ENCODE measurements at places on chromosomes 4 and X.

- peak; percentile 55 for DNase-seq
- H3K4me3 ChIP-seq: no peak overlapping the region
- H3K27me3 ChIP-seq: no peaks in the 10 kb centered on the region
- no peak overlapping the region for H3K27ac ChIP-seq
- H3K36me3 ChIP-seq: no peaks in the 10 kb centered on the region
Measured at GRCh38 chr4:139568206-139568955, 12.4 kb upstream of the SETD7 start.

GRCh38 chrX:68894513-68895340 is 65.9 kb downstream of the EFNB1 start:
- no peak overlapping the region for H3K4me3 ChIP-seq
- DNase-seq: peak; percentile 75
- no peaks in the 10 kb centered on the region for H3K27me3 ChIP-seq
- H3K27ac ChIP-seq: no peak overlapping the region
- H3K4me1 ChIP-seq: no peaks in the 10 kb centered on the region
- H3K36me3 ChIP-seq: no peaks in the 10 kb centered on the region

DNA sequence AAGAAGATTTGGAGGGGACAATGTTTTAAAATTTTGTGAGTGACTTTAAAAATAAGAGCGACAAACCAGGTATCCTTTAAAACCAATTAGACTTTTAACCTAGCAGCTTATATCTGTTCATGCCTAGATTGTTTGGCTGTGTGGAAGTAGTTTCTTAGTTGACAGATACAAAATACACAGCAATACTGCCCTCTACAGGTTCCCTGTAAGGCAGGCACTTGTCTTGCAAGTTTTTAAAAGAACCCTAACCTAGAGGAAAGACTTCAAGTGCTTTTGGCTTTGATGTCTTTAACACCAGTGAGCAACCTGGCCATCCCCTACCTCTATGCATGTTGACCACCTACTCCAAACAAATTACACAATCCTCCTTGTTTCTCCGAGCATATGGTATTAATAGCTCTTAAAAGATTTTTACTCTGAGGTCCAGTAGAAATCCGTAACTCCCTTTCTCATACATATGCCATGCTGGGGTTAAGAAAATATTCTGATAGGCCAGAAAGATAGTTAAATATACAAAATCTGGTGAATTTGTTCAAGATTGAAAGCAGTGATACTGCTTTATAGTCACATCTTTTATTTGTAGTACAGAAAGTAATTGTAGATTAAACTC is 273.0 kb downstream of the ARHGAP24 start:
- no peak overlapping the region for H3K4me3 ChIP-seq
- peaks cover 7% of the 10 kb centered on the region for H3K4me1 ChIP-seq
- no peaks in the 10 kb centered on the region for H3K27me3 ChIP-seq
- peak; percentile 87 for DNase-seq
- H3K27ac ChIP-seq: no peak overlapping the region

DNA sequence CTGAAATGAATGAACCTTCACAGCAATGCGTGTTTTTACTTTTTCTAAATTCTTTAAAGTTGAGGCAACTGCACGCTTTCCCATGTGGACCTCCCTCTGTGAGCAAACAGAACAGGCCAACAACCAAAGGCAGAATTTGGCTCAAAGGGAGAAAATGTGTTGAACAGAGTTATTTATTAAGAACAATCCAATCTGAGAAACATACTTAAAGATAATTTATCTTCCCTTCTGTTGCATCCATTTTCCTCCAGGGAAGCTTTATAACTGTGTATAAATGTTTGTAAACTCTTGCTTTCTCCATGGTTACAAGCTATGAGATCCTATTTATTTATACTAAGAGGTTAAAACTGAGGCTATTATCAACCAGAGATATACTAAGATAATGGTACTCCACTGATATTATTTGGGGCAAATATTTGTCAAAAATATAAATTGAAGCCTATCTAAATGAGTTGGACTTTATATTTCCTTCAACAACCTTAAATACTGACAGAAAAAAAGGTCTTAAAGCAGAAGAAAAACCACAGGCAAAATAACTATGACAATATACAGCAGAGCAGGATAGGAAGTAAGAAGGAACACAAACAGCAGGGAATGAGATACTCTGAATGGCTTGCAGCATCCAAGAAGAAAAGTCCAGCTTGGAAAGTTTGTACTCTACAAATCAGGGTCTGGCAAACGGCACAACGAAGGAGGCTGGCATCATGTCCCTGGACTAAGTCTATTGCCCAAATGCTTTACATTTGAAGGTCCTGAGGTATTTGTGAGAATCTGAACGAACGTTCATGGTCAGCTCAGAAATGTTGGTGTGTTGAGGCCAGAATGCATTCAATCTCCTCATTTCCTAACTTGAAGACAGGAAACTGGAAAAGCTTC is 663.2 kb upstream of the INTU start:
- DNase-seq: no peak
- H3K4me3 ChIP-seq: no peak overlapping the region
- no peaks in the 10 kb centered on the region for H3K27me3 ChIP-seq
- no peaks in the 10 kb centered on the region for H3K36me3 ChIP-seq

GRCh38 chrX:8913655-8914409 is 112.6 kb upstream of the FAM9A start:
- no peak for DNase-seq
- H3K36me3 ChIP-seq: no peaks in the 10 kb centered on the region
- no peak overlapping the region for H3K27ac ChIP-seq
- no peaks in the 10 kb centered on the region for H3K4me1 ChIP-seq
- no peaks in the 10 kb centered on the region for H3K27me3 ChIP-seq

All from mesendoderm (in vitro differentiated cells).